Activated naive CD4-positive, alpha-beta T cell treated with anti-CD3 and anti-CD28 coated beads for 36 hours (primary cell): ENCODE measurements at places on chromosomes 3 and 15. TPM values are rescaled to one million over a fixed set of nuclear protein-coding genes. Genes with fewer than 3 reads are reported as not detected.

The DGKG gene
- total RNA-seq = 0.98 TPM

- no peak for DNase-seq
Measured at GRCh38 chr15:81291916-81292522, 31.9 kb downstream of the STARD5 start.

DNA sequence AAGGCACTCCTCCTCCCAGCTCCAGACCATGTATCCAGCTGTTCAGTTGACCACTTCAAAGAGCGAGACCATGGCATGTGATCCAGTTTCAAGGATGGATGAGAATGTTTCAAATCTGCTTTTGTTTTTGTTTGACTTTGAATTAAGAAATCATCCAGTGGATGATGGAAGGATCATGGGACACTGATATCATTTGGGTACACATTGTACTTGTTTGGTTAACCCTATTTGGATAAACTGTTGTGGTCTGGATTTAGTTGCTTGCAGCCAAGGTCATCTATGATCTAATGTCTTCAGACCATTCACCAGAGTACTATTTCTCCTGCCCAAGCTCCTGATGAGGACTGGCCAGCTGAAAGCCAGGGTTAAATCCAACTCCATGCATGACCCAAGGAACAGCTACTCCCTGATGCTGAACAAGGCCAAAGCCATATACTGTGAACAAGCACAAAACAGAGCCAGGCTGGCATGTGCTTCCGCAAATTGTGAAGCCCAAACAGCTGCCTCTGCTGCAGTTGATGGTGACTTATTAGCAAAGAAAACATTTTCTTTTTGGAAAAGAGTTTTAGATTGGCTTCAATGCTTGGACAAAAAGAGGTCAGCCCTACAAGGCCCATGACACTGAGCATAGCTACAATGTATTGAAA, 5.2 kb upstream of the ADAMTS17 start:
- DNase-seq = no peak

GRCh38 chr3:95097493-95097892, 1034.6 kb downstream of the NSUN3 start:
- no peak for DNase-seq

DNA sequence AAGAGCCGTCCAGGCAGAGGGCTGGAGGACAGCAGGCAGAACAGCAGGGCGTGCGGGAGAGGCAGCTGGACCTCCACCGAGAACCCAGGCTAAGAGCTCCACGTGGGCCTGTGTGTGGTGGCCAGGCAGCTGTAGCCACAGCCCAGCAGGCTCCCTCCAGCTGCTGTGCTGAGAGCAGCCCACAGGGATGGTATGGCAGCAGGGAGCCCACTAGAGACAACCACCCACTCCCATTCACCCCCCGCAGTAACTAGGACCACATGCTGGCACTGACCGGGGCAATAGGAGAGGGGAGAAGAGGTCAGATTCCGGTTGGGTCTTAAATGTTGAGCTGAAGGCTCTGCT, 25.6 kb upstream of the MUSTN1 start:
- DNase-seq = no peak

GRCh38 chr3:146160964-146161662, at the start of gene PLOD2:
TSS of gene PLOD2 (minus strand) at chr3:146161184. CDS start at chr3:146160989, 195 bp downstream.
- peak; percentile 13 for DNase-seq
